CD4-positive, alpha-beta T cell treated with Interleukin-1 beta for 1 hour (primary cell): ENCODE measurements at places on chromosomes 4 and X.

DNA sequence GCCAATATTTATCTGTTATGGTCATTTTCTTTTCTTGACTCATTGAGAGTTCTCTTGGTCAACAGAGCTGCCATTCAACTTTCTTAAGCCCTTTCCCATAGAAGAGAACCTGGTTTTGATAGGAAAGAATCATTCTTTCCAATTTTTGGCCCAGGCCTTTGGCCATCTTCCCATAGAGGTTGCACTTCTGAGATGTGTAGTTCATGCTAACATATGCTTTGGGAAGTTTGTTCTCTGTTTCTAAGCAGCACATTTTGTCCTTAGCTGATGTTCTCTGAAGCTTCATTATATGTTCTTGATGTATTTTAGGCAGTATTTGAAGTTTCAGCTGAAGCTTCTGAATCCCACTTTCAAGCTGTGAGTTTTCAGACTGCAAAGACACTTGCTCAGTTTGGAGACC is 161.1 kb downstream of the VEGFC start:
- no peak for DNase-seq

GRCh38 chr4:106762666-106763443 is 273.3 kb downstream of the DKK2 start:
- DNase-seq = no peak

DNA sequence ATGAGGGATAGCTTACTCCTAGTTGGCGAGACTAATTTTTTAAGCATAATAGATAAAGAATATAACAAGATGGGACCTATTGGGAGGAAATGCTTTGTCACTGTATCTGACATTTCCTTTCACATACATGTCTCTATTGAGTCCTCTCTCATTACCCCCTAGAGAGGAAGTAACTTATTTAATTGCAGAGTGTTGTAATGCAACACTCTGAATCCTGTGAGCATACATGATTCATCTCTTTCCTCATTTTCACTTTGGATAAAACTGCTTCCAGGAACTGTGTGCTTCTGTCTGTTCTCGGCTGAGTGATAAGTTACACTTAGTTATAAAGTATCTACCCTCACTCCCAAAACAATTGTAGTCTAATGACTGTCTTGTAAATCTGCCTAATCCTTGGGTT is 266.1 kb upstream of the ANXA10 start:
- DNase-seq = no peak

- DNase-seq = no peak
Measured at GRCh38 chr4:848803-849477, 23.0 kb upstream of the CPLX1 start.

GRCh38 chr4:33882246-33882990 is 2361.9 kb downstream of the ARAP2 start:
- DNase-seq = no peak

GRCh38 chr4:80136270-80136669 is 61.0 kb upstream of the PRDM8 start:
- no peak for DNase-seq

DNA sequence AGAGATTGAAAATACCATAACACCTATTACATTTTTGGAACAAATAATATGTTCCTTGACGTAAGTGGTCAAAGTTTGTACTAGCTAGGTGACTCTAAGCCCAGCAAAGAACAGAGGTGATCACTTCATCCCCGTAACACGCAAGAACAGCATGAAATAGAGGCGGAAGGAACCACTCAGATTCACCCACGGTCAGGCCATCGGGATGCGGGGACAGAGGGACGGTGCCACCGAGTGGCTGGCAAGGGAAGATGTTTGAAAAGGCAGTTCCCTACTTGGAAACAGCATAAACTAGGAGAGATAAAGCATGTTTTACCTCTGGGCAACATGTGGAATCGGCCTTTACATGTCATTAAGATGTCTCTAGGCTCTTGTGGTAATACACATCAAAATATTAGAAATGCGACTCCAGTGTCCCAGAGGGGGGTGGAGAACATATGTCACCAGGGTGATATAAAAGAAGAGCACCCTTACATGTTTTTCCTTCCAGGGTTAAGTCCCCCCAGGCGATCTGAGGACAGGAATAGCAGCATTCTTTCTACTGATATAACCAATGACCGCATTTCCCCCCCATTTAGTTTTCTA is 84.0 kb downstream of the PHKA2 start:
- DNase-seq = no peak
